ENCODE measurements at places on chromosomes 7 and 10.

- no peak for DNase-seq
Measured at GRCh38 chr7:20269726-20270125, 52.5 kb upstream of the MACC1 start.

DNA sequence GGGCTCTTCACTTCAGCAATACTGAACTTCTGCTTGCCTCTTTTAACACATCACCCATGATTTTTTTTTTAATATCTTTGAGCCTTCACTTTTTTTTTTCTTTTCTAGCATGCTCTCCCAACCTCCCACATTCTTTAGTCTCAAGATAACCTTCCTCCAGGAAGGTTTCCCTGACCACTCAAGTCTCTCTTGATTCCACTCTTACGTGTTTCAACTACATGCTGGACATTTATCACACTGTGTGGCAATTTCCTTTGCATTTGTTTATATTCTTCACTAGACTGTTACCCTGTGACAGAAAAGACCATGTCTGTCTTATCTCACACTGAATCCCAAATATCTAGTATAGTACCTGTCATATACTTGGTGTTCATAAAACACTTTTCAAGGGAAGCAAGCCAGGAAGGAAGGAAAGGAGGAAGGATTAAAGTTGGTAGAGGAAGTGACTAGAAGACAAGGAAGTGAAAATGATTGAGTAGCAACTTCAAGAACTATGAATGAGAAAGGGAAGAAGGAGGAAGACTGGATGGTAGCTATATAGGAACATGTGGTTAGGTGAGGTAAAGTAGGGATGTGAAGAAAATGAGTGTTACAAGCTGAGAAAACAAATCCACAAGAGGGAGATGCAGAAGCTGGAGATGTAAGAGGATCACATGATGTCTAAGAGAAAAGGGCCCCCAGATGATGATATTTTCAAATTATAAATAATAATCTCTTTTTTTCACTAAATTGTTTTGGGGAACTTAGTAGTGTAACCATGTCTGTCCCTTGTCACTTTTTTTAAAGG lies 40.4 kb downstream of the IFIT5 start:
- no peak for DNase-seq

DNA sequence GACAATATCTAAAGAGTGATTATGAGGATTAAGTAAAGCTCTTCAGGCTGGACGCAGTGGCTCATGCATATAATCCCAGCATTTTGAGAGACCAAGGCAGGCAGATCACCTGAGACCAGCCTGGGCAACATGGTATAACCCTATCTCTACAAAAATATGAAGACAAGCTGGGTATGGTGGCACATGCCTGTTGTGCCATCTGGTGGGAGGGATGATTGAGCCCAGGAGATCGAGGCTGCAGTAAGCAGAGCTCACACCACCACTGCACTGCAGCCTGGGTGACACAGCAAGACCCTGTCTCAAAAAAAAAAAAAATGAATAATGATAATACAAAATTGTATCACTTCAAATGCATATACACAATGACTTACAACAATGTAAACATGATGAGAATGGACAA lies 195.6 kb upstream of the AUTS2 start:
- no peak for DNase-seq

- DNase-seq, result no peak
Measured at GRCh38 chr10:9869205-9869604, 1148.5 kb upstream of the CELF2 start.

DNA sequence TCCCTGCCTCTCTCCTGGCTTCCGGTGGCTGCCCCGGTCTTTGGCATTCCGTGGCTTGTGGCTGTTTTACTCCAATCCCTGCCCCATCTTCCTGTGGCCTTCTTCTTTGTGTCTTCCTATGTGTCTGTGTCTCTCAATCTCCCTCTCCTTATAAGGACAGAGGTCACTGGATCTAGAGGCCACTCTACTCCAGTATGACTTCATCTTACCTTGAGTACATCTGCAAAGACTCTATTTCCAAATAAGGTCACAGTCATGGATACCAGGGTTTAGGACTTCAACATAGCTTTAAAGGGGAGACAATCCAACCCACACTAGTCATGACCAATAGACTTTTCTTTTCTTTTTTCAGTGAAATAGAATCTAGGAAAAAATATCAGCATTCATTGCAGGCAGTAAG lies 153.3 kb upstream of the INSYN2A start:
- no peak for DNase-seq

DNA sequence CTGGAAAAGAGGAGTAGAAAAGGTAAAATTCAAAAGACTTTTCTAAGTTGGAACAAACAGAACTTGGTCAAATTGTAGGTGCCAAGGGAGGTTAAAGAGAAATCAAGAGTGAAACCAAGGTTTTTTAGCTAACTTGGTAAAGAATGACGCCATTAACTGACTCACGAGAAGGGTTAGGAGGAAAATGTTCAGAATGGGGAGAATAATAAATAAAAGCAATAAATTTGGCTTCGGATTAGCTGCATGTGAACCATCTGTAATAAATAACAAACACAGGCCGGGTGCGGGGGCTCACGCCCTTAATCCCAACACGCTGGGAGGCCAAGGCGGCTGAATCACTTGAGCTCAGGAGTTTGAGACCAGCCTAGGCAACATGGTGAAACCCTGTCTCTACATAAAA lies 71.9 kb upstream of the SRRM3 start:
- DNase-seq, result no peak
